Activated CD4-positive, alpha-beta memory T cell treated with anti-CD3 and anti-CD28 coated beads for 36 hours (primary cell): ENCODE measurements at places on chromosomes 16 and 17.

- DNase-seq, result peak; percentile 6
Observed at GRCh38 chr17:42285346-42286050, 2.8 kb upstream of the STAT5A start.

DNA sequence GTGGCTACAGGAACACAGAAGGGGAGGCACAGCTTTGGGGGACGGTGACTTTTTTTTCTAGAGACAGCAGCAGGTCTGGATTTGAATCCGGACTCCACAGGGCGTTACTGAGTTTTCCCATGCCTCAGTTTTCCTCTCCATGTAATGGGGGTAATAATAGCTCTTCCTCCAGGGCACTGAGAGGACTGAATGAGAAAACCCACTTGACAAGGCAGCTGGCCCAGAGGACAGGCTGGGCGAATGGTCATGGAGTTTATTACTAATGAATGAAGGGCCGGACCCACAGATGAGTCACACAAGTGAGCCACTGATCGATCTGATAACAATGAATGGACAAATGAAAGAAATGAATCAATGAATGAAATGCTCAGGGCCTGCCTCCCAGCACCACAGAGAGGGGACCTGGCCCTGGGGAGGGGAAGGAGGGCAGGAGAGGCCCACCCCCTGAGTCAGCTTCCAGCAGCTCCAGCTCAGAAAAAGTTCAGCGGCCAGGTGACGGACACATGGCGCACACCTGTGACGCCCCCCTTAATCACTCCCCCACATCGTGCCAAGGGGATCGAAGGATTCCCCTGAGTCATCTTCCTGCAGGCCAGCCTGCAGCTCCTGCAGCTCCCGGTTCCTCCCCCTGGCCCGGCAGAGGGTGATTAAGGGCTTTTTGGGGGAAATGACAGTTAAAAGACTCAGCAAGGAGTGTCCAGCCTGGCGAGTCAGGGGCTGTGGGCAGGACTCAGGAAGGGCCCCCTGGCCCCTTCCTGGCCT lies 54.3 kb downstream of the SOCS1 start:
- no peak for DNase-seq

GRCh38 chr16:17476414-17477259 lies 5.9 kb upstream of the XYLT1 start:
- peak; percentile 53 for DNase-seq

DNA sequence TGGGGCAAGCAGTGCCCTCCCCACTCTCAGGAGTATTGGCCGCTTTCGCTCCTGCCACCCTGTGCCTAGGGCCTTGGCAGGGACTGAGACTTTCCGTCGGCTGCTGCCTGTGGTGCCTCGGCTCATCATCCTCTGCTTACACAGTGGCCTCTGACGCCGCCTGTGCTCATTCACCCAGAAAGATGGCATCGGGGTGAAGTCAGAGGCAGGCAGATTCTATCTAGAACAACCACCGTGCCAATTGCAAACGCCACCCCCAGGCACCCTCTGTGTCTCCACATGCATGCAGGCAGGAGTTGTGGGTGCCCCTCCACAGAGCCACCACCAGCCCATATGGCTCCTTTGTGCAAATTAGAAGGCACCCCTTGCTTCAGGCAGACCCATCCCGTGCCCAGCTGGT lies 154.2 kb upstream of the GSE1 start:
- no peak for DNase-seq

DNA sequence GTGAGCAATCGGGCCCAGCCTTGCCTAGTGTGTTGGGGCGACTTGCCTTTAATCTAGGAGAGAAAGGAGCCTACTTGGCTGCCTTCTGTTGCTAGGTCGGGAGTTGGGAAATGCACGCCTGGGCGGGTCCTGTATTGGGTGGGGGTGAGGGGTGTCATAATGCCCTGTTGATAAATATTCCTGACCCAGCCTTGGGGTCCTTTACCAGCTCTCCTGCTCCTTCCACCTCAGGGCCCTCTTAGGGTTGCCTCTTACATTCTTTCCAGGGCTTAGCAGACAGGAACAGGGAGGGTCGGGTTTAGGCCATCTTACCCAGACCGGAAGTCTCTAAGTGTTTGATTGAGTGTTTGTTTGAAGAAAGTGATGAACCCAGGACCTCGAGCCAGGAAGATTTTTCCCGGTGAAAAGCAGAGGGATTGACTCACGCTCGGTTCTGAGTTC lies 112.9 kb downstream of the SEC14L1 start:
- DNase-seq, result no peak

- no peak for DNase-seq
Observed at GRCh38 chr16:19749571-19750080, 31.6 kb downstream of the IQCK start.

- DNase-seq, result peak; percentile 71
Observed at GRCh38 chr16:79169239-79169638, 431.3 kb downstream of the MAF start.

- peak; percentile 100 for DNase-seq
Observed at GRCh38 chr17:7214300-7215135, 5.1 kb downstream of the DLG4 start.

- DNase-seq, result peak; percentile 43
Observed at GRCh38 chr17:56681561-56682266, 88.2 kb downstream of the NOG start.

DNA sequence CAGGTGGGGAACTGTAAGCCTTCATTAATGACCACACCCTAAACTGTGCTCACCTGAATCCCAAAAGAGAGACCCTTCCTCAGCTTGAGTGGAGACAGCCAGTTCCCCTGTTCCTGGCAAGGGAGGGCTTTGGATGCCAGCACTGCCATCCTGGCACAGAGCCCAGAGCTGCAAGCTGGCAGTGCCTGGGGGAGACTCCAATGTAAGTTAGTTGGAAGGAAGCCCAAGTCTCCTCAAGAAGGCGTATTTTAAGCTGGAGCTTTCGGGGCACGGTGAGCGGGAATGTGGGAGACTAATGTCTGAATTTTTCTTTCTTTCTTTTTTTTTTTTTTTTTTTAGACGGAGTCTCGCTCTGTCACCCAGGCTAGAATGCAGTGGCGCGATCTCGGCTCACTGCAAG lies 4.7 kb downstream of the CDC42EP4 start:
- DNase-seq, result no peak

DNA sequence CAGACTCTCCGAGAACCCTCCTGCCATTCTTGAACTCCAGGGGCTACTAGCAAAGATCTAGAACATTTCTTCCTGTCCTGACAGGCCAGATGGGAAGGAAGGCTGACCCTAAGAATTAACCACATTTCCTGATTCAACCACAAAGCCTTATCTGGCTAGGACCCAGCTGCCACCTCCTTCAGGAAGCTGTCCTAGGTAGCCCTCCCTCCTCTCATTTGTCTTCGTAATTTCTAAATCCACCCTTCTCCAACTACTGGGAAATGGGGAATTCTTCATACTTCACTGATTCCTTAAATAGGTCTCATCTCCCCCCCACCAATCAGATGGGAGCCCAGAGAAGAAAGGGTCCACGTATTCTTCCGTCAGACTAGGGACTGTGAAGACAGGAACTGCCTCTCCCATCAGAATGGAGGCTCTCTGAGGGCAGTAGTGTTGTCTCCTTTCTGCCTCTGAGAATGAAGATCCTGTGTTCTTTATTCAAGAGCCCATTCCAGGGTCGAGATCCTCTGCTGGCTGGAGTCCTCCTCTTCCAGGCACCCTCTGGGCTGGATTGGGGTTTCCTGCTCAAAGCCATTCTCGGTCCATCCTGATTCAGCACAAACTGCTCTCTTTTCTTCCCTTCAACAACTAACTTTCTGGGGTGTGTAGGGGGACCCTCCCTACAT lies 2.1 kb downstream of the SAMD14 start:
- DNase-seq, result no peak

- no peak for DNase-seq
Observed at GRCh38 chr16:84633622-84634021, 14.7 kb upstream of the KLHL36 start.

- no peak for DNase-seq
Observed at GRCh38 chr17:77266891-77267341, 126.1 kb downstream of the SEC14L1 start.

DNA sequence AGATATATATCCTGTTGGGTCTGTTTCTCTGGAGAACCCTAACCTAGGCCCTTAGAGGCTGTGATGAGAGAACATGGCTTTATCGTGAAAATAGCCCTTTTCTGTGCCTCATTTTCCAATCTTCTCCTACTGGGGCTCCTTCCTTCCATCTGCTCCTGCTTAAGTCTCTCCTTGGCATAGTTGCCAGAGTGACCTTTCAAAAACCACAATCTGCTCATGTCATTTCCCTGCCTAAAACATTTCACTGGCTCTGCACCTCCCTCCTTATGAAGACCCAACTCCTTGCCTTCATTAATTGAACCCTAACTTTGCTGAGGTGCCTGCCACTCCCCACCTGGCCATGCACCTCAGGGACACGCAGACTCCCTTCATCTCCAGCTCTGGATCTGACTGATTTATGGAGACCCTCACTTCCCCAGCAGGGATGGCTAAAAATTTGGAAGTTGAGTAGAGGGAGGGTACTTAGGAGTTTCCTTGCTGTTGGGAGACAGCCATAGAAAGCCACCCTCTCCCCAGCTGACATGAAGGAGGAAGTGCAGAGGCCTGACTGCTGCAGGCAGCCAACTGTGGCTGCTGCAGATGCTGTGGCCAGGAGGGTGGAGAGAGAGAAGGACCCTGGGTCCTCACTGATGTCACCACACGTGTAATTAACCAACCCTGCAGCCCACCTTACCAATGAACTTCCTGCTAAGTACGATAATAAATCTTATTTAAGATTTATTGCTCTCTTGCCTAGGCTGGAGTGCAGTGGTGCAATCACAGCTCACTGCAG lies 6.3 kb upstream of the GGA2 start:
- DNase-seq, result no peak

DNA sequence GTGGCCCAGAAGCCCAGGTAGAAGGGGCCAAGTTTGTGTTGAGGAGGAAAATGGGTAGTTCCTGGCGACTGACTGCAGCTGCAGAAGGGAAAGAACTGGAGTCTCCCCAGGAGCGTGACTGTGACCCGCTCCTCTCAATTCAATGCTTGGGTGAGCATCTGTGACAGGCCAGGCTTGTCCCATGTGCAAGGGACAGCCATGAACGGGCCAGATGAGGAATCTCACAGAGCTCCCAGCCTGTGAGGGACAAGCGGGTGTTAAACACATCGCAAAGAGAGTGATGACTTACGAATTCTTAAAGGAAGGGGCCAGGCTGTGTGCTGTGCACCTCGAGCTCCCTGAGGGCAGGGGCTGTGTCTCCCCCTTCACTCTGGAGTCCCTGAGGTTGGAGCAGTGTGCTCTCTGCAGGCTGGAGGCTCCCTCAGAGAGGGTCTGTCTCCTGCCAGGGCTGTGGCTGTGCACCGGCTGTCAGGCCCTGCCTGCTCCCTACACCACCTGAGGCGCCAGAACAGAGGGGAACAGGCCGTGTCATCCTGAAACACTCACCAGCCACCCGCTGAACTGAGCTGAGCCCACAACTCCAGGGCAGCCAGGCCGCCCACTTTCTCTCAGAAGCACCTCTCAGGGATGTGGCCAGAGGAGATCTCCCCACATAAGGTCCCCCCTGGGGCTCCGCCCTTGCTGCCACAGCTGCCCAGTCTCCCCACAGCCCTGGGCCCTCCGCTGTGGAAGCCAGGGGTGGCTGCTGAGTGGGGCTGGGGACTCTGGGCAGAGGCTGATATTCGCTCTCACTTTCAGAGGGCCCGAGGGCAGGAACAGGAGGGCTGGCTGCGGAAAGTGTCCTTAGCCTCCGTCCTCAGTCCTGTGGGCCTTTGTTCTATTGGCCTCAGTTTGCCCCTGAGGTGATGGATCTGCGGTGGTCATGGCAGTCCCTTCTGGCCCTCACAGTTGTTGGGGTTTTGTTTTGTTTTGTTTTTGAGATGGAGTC lies 25.7 kb upstream of the NXPH3 start:
- DNase-seq, result no peak

- no peak for DNase-seq
Observed at GRCh38 chr17:9360677-9361081, 214.9 kb downstream of the STX8 start.

DNA sequence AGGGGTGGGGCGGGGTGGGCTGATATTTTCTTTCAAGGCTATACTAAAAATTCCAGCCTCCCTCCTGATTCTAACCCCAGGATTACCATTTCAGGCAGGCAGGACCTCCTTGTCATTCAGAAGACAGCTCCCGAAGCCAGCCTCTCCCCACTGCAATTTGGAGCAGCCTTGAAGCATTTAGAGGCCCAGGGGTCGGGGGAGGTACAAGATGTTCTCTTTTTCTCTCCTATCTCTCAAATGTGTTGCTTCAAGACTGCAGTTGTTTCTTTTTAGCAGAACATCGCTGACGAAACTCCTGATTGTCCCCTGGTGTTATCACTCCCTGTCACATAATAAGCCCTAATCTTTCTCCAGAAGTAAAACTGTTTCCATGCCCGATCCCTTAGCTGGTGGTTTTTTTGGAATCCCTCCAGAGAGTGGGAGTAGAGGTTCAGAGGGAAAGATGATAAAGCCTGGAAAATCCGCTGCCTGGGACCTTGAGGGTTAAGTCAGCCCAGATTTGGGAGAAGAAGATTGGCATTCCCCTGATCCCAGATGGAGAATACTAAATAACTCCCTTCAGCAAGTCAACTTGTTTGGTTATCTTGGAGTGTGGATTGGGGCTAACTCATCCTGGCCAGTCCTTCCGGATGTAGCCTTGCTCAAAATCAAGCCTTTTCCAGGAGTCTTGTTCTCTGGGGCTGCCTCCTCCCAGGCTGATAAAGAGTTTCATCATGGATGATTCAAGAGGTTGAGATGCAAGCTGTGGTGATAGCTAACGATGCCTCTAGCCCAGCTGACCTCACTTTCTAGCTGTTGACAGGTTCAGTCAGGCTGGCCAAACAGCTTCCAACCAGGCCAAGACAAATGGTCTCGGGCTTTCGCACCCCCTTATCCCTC lies 71.3 kb downstream of the SOX9 start:
- DNase-seq, result no peak

- DNase-seq, result no peak
Observed at GRCh38 chr16:14292051-14292825, 221.1 kb downstream of the MRTFB start.

DNA sequence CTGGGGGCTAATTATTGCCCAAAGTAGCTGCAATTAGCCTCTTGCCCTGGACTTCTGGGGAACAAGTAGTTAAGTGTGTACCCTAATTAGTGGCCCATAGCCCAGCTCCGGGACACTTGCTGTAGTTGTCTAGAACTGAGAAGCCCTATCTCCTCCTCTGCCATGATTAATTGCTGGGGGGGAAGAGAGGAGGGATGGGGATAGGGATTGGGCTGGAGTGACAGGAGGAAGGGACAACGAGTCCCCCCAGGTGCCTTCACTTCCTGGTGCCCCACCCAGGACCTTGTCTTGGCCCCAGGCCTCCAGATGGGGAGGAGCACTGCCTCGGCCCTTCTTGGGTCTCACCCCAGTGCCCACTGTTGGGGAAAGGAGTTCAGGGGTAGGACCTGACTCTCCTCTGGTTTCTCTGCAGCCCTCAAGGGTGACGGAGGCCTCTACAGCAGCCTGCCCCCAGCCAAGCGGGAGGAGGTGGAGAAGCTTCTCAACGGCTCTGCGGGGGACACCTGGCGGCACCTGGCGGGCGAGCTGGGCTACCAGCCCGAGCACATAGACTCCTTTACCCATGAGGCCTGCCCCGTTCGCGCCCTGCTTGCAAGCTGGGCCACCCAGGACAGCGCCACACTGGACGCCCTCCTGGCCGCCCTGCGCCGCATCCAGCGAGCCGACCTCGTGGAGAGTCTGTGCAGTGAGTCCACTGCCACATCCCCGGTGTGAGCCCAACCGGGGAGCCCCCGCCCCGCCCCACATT lies 17.4 kb downstream of the NGFR start:
- no peak for DNase-seq
